ENCODE measurements at places on chromosomes 2 and 18.

DNA sequence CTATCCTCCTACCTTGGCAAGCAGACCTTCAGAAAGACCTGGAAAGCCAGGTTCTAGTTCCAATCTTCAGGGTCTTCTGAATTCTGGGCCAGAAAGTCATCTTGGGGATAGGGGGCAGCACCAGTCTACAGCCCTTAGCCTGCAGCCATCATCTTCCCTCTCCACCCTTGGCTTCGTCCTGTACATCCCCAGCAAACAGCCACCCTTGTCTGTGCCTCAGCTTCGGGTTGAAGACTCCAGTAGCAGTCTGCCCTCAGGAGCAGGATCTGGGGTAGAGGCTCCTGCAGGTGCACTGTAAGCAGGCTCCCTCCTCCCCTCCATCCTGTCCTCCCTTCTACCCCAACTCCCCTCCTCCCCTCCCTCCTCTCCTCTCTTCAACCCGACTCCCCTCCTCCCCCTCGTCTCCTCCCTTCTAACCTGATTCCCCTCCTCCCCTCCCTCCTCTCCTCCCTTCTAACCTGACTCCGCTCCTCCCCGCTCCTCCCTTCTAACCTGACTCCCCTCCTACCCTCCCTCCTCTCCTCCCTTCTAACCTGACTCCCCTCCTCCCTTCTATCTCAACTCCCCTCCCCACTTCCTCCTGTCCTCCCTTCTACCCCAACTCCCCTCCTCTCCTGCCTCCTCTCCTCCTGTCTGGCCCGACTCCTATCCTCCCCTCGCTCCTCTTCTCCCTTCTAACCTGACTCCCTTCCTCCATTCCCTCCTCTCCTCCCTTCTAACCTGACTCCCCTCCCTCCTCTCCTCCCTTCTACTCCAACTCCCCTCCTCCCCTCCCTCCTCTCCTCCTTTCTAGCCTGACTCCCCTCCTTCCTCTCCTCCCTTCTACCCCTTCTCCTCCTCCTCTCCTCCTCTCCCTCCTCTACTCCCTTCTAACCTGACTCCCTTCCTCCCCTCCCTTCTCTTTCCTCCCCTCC lies 90.1 kb upstream of the SMAD2 start:
- DNase-seq = no peak

GRCh38 chr18:69490072-69490471 lies 89.4 kb downstream of the DOK6 start:
- no peak for DNase-seq

- no peak for DNase-seq
Observed at GRCh38 chr2:217799563-217800432, 203.0 kb downstream of the TNS1 start.

DNA sequence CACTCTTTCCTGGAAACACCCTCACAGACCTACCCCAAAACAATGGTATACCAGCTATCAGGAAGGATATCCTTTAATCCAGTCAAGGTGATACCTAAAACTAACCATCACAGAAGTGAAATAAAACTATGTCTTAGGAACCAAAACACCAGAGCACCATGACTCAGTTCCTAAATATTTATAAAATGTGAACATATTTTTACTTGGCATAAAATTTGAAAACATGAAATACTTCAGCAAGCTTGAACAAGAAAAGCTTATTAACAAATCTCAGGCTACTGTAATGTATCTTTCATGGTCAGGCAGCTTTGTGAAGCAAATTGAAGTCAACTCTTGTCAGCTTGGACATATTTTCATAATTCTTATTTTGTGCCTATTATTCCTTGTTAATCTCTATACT lies 440.8 kb upstream of the CDH20 start:
- no peak for DNase-seq

DNA sequence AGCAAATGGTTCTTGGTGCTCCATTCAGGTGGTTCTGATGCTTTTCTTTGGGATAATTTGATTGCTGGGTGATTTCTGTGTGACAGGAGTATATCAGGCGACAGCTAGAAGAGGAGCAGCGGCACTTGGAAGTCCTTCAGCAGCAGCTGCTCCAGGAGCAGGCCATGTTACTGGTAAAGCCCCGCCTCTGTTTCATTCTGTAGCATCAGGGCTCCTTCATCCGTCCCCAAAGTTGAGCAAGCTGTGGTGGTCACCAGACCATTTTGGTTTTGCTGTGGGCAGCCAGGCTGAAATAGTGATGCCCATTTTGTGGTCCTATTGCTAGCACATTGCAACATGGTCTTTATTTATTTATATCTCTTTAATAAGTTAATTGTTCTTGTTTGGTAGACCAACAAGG lies 132.8 kb upstream of the IL1R2 start:
- DNase-seq = no peak

- no peak for DNase-seq
Observed at GRCh38 chr2:143768991-143769390, 639.8 kb downstream of the ARHGAP15 start.

- DNase-seq = no peak
Observed at GRCh38 chr2:201886504-201886903, 80.2 kb downstream of the CDK15 start.

DNA sequence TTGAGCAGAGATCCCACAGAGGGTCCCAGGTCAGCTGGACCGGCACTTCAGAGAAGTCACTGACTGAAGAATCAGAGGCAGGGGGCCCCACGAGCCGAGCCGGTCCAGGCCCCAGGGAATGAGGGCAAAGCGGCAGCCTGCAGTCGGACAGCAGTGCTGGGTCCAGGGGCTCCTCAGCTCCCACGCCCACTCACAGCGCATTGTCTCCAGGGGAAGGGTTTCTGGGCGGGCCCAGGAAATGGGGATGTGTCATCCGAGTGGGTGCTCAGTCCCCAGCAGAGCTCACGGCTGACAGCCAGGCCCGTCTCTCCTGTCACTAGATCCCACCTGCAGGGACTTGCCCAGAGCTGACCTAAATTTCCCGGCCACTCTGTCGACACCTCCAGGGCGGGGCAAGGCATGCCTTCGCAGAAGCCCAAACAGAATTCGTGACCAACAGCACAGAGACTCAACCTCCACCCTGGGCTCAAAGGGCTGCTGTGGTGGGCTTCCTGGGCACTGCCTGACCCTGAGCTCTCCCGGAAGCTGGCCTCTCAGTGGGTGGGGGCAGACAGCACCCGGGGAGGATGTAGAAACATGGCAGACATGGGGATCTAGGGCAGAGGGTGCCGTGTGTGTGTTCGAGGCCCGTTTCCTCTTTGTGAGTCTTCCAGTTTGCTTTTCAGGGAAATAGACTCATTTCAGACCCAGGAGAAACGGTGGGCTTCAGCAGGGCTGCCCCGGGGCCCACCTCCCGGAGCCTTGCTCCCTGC lies 42.1 kb upstream of the TAF1B start:
- peak; percentile 65 for DNase-seq

GRCh38 chr2:145961846-145962245 lies 1441.9 kb upstream of the ZEB2 start:
- DNase-seq = no peak

- DNase-seq = no peak
Observed at GRCh38 chr2:137096693-137097092, 331.3 kb downstream of the THSD7B start.

- DNase-seq = no peak
Observed at GRCh38 chr2:216652566-216652965, 19.3 kb downstream of the IGFBP2 start.

DNA sequence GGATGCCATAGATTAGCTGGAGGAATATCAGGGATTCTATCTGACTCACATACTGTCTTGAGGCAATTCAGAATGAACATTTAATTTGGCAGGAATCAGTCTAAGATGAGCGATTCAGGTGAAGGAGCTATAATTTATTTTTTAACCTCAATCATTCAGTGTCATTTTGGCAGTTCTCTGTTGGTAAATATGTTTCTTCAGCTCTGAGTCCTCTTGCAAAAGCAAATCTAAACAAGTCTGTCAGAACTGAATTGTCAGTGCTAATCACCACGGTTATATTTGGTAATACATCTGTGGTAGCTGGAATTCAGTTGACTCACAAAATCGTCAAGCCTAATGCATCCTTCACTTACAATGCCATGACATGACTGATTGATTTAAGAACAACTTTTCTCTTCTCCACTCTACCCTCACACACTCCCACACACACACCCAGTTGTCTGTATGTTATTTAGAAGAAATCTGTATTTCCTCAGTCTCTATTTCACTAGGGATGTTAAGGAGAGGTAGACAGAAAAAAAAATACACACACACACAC lies 516.6 kb upstream of the NXPH2 start:
- no peak for DNase-seq

Data from stimulated activated CD8-positive, alpha-beta memory T cell treated with anti-CD3 and anti-CD28 coated beads, Interleukin-4, amount 100 ng/mL, for 48 hours (primary cell).